ENCODE measurements at places on chromosomes 11 and 22.

GRCh38 chr11:76185931-76186401 lies 20.3 kb downstream of the WNT11 start:
- no peak for DNase-seq

- no peak for DNase-seq
Measured at GRCh38 chr11:64127267-64128072, 38.4 kb downstream of the MACROD1 start.

DNA sequence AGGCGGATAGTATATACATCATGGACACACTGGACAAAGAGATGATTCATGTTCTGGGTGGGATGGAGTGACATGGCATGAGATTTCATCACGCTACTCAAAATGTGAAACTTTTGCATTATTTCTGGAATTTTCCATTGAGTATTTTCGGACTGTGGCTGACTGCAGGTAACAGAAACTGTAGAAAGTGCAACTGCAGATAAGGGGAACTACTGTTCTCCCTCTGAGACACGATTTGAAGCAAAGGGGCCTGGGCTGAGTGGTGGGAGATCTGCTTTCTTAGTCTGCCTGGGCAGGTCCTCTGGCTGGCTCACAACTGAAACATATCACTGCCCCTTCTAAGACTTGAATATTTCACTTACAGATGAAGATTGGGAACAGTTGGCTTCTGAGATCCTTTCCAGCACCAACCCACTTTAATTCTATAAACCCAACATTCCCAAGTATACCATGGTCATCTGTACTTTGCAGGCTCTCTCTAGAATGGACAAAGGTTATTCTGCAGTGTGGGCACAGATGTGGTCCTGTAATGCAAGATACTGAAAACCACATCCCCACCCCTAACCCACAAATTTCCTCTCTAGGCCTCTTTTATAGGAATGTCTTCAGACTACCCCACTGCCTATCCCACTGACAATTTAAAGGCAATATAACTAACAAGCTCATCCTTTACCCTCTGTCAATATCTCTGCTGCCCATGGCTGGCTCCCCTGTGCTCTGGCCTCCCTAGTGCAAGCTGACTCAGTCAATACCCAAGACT lies 121.1 kb downstream of the KCNC1 start:
- no peak for DNase-seq

- DNase-seq, result no peak
Measured at GRCh38 chr11:118289401-118289800, 15.1 kb upstream of the CD3E start.

GRCh38 chr11:19982774-19983495 lies 177.3 kb downstream of the DBX1 start:
- no peak for DNase-seq

- DNase-seq, result peak; percentile 72
Measured at GRCh38 chr22:26671317-26672059, 14.1 kb downstream of the MIAT start.

DNA sequence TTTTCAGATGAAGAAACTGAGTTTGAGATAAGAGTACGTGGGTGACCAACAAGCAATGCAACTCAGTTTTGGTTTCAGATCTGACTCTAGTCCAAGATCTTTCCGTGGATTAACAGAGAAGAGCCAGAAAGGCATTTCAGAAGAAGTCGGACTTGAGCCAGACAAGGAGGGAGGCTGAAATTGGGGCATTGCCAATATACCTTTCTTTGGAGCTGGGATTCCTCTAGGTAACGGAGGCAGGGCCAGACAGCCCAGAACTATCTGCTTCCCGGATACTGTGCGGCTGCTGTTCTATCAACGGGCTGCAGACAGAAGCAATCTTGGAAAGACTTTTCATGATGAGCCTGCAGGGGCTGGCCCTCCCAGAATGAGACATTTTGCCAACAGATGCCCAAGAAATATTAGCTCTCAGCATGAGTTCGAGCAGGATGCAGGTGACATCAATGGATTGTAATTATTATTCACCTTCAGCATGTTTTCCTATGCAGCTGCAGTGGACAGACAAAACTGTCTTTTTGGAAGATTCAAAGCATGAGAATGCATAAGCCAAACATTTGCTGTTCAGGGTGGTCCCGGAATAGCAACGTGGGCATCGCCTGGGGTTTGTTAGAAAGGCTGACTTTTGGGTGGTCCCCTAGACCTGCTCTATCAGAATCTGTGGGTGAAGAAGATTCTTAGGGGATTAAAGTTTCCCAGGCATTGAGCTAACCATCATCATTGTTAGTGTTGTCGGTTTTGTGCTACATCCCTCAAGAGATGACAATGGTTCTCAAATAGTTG lies 95.7 kb downstream of the SCN3B start:
- DNase-seq, result no peak

- DNase-seq, result no peak
Measured at GRCh38 chr11:119924017-119924416, 195.0 kb upstream of the NECTIN1 start.
